Kasumi-1 (cell line): ENCODE measurements at places on chromosomes 13 and 19.

GRCh38 chr19:9076901-9077300, 10.0 kb upstream of the OR1M1 start:
- no peak for DNase-seq

DNA sequence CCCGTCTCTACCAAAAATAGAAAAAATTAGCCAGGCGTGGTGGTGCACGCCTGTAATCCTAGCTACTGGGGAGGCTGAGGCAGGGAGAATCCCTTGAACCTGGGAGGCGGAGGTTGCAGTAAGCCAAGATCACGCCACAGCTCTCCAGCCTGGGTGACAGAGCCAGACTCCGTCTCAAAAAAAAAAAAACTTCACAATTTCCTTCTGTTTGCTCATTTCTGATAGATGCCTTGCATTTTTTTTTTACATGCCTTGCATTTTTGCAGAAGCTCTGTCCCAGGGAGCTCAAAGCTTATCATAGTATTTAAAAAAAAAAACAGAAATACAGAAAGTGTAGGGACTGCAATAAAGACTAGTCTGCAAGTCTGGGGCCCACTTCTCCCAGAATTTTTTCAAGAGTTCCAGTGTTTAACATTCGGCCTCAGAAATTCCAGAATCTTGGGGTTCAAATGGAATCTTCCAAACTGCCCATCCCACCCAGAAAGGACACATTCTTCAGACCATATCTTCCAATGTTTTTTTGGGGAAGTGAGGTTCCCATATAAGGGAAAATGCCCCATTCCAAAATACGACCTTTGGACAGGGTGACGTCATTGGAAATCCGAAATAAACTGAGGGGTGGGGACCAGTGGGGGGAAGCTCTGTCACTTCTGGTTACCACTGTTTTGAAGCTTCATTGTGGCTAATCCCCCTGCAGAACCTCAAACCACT, 17.2 kb upstream of the RAB8A start:
- no peak for DNase-seq

DNA sequence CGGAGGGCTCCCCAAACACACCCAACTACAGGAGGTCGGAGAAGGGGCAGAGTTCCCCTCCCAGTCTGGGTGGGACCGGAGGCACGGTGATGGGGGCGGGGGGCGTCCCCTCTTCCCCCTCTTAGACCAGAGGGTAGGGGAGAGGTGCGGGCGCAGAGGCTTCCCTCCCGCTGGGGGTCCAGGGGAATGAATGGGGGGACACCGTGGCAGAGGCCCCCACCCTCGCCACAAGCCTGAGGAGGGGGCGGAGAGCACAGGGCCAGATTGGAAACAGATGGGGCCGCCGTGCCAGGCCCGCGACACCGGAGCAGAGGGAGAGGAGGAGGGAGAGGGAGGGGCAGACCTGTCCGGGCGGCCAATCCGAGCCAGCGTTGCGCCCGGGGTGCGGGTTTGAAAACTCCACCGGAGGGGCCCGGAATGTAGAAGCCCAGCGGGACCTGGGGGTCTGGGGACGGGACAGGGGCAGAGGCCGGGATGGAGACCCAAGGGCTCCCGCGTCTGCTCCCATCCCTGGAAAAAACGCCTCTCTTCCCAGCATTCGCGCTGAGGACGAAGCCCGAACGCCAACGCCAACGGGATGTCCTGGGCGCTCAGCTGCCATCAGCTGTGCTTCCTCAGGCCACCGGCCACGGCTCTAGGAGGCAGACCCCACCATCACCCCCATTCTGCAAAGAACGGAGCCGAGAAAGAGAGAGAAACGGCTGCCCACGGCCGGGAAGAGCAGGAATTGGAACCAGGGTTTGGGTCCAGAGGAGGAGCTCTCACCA, 46.8 kb downstream of the PTPRS start:
- DNase-seq = no peak

- no peak for DNase-seq
These were observed 32.8 kb downstream of the IGFL2 start for GRCh38 chr19:46180701-46181387.

GRCh38 chr13:85724546-85725432, 74.4 kb downstream of the SLITRK6 start:
- no peak for DNase-seq

DNA sequence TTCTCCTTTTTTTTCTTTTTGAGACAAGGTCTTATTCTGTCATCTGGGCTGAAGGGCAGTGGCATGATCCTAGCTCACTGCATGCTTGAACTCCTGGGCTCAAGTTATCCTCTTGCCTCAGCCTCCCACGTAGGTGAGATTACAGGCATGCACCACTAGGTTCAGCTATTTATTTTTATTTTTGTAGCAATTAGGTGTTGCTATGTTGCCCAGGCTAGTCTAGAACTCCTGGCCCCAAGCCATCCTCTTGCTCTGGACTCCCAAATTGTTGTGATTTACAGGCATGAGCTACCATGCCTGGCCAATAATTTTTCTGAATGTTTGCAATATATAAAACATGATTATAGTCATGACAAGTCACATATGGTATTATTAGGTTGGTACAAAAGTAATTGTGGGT, 161.1 kb upstream of the ATXN8OS start:
- DNase-seq = no peak

- DNase-seq = no peak
These were observed 38.5 kb upstream of the FGF14 start for GRCh38 chr13:102440259-102440936.

- no peak for DNase-seq
These were observed 30.3 kb downstream of the ATP7B start for GRCh38 chr13:51980908-51981307.

- DNase-seq = no peak
These were observed 9.3 kb upstream of the SCN1B start for GRCh38 chr19:35021016-35021415.

GRCh38 chr19:4337906-4338440, 654 bp downstream of the STAP2 start:
- peak; percentile 10 for DNase-seq

GRCh38 chr13:30429721-30430694, 7.7 kb downstream of the UBE2L5 start:
- peak; percentile 8 for DNase-seq

GRCh38 chr19:18699403-18700054, 16.0 kb downstream of the CRTC1 start:
- DNase-seq = no peak

GRCh38 chr19:50232600-50232999, 29.2 kb downstream of the MYH14 start:
- DNase-seq = no peak

DNA sequence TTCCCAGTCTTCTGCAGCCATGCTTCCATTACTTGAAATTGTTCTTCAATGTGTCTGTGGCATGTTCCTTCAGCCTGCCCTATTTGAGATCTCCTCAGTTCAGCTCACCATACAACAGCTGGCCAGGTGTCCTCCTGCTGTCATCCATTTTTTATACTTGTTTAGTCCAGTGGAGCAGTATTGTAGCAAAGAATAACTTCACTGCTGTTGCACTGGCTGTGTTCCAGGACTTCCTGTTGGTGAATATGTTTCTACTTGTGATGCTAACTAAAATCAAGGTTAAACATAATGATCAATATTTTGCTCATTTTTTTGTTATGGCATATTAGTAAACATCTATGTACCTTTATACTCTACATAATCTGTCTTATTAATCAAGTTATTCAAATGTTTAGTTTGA, 1394.1 kb downstream of the PCDH9 start:
- DNase-seq = no peak

- DNase-seq = peak; percentile 38
These were observed 46.7 kb downstream of the NOTCH3 start for GRCh38 chr19:15154002-15154612.

DNA sequence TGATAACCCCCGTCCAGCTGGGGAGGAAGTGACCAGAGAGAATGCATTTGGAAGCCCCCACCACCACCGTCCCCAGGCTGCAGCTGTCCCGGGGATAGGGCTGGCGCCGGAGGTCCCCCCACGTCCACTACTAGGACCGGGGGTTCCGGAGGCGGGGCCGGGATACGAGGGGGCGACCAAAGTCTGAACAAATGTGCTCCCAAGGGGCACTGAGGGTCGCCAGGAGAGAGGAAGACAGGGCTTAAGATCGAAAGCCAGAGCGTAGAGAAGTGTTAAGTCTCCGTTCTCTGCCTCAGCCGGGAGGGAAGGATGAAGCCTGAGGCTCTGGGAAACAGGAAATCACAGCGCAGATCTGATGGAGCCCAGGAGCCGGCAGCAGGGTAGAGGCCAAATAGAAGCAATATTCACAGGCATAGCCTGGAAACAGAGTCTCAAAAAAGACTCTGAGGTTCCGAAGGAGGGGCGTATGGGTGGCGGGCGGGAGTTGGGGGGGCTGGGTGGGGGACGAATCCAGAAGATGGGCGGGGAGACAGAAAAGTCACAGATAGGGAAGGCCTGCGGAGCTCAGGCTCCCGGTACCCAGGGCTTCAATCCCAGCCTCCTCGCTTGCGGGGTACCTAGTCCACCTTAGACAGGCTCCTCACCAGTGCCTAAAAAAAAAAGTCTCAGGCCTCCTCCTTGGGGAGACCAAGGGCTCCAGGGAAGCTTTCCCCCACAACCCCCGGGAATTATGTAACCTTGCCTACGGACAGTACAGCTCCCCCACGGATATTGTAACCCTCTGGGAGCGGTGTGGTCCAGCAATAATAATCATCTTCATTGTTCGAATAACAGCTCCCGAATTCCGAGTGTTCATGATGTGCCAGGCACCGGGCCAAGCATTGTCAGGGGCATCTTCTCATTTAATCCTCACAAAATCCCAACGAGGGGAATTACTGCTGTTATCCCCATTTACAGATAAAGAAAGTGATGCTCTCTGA, 1.1 kb upstream of the ERF start:
- no peak for DNase-seq

- no peak for DNase-seq
These were observed 1643.2 kb upstream of the PRR20A start for GRCh38 chr13:55497486-55497885.

- DNase-seq = no peak
These were observed 608 bp downstream of the CD70 start for GRCh38 chr19:6590258-6590826.

GRCh38 chr13:49356223-49356622, 87.6 kb downstream of the CAB39L start:
- DNase-seq = no peak

- DNase-seq = no peak
These were observed 142.3 kb downstream of the DPF1 start for GRCh38 chr19:38081547-38082255.

DNA sequence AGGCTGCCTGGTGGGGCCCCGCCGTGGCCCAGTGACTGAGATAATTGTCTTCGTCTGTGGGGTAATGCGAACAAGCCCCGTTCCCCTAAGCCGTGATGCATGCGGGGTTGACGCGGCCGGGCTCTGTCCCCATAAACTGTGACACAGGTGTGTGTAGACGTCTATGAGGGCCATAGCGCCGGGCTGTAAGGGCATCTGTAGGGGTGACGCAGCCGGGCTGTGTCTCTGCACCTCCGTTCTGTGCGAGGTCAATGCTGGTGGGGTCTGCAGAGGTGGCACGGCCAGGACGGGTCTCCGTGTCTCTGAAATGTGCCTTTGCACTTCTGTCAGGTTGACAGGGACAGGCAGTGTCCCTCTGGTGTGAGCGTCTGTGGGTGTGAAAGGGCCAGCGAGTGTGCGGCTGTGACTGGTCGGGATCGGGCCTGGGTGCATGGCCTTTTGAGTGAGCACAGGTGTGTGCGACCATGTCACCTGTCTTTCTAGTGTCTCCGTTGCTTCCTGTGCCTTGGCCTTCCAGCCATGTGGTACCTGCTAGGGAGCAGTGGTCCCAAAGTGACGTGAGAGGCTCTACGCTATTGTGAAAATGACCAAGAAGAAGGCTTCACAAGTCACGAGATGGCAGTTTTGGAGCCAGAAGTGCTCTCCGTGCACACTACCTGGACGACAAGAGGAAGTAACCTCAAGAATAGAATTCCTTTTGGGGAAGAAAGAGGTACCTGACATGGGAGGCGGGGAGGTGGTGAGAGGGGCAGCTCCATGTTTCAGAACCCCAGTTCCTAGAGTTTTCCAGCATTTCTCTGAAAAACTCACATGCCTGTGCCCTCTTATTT, 16.4 kb upstream of the ZNF331 start:
- no peak for DNase-seq

GRCh38 chr19:29945433-29945832, 3.4 kb downstream of the URI1 start:
- no peak for DNase-seq
